ENCODE measurements at places on chromosomes 2 and 18.

DNA sequence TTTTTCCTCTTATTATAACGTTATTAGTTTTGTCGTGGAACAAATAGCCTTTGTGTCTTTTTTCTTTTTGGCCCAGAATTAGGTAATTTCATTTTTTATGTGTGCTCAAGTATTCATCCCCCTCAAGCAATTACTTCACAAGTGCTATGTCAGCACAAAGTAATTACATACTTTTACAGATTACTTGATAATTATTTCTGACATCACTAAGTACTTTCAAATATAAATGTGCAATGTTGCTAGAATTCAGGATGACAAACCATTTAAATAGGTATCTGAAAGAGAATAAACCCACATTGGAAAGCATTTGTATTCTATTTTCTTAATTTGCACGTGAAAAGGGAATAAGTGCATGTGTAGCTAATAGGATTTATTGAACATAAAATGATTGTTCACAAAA, 238.2 kb downstream of the CDH7 start:
- DNase-seq = no peak

GRCh38 chr2:45361666-45362065, 249.4 kb downstream of the SRBD1 start:
- DNase-seq = no peak

DNA sequence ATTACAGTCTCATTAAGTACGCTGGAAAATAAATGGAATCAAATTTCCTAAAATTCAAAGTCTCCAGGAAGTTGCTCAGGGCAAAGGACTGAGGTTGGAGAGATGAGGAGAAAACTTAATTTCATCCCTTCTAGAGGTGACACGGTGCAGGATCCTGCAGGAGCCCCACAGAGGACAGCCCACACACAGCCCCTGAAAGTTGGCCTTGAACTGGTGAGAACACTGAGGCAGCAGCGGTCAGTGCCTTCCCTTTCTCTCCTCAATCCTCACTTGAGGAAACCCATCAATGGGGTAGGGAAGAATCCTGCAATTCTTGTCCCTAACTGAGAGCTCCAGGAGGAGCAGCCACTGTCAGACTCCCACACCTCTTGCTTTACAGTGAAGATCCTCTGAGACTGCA, 37.5 kb downstream of the LOXHD1 start:
- no peak for DNase-seq

DNA sequence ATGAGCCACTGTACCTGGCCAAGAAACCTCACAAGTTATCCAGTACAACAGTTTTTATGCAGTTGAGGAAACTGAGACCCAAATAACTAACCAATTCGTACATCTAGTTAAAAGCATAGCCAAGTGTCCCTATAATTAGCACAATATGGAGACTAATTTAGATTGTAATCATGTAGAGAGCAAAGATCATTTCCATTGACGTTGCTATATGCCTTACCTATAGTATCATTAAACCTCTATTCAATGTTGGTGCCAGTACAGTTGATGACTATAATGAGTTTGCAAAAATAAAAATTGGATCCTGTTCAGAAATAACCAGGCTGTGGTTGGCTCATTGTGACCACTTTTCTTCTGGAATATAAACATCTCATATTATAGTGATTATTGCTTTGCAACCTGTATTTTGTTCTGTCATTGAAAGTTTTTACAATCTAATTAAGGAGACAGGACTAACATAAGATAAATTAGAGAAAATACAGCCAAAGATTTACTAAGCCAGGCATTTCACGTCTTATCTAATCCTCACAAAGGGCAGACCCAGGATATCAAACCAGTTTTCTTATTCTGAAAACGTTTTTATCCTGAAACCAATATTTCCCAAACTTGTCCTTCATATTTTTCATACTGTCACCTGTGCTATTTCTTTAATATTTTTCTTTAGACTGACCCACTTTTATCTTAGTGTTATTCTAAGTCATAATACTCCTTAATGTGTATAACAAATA, 130.0 kb upstream of the STON1 start:
- DNase-seq = no peak

DNA sequence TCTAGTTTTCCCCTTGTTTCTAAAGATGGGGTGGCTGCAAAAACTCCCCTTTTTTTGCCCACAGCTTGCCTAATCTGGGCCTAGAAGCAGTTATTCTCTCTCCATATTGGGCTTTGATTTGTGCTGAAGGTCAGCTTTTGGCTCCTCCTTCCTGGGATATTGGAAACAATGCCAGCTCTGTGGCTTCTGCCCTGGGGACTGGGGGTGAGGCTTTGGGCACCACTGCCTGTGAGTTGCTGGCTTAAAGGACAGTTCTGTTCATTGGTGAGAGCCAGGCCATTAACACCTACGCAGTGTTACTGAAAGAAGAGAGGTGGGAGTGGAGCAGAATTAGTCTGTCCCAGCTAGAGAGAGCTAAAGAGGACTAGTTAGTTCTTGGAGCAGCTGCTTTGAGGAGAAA, 4.3 kb downstream of the UBXN2A start:
- DNase-seq = no peak

DNA sequence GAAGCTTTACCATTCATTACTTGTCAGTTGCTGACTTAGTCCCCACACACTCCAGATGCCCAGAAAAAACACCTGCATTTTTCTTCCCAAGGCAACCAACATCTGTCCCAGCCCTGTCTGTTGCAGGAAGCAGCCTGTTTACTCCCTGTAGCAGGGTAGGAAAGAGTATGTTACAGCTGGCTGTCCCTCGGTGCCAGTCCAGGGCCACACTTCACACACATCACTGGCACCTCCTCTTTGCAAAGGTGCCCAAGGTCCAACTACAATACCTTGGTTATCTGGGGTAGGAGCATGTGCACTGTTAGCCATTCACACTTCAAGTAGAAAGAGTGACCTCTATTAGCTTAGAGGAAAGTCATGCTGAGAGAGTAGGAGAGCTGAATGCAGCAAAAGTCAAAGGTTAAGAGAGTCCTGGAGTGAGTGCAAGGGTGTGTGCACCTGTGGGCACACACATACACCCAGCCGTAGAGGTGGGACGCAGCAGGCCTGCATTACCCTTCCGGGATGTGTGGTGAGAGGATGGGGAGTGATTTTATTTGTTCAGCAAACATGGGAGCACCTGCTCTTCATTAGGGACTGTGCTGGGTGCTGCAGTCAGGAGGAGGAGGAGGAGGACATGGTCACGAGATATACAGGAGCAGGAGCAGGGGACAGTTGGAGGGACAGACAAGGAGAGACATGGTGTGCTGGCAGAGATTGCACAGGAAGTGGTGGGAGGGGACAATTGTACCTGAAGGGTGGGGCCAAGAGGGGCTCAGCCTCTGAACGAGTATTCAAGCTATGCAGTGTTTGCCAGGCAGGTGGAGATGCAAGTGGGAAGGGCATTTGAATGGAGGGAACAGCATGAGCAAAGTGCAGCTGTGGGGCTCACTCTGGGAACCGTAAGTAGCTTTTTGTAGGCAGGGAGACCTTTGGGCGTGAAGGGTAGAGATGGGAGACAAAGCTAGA, 69.8 kb downstream of the TSN start:
- DNase-seq = no peak
